ENCODE measurements at places on chromosomes 11 and 22. TPM values are rescaled to one million over a fixed set of nuclear protein-coding genes. Genes with fewer than 3 reads are reported as not detected.

DNA sequence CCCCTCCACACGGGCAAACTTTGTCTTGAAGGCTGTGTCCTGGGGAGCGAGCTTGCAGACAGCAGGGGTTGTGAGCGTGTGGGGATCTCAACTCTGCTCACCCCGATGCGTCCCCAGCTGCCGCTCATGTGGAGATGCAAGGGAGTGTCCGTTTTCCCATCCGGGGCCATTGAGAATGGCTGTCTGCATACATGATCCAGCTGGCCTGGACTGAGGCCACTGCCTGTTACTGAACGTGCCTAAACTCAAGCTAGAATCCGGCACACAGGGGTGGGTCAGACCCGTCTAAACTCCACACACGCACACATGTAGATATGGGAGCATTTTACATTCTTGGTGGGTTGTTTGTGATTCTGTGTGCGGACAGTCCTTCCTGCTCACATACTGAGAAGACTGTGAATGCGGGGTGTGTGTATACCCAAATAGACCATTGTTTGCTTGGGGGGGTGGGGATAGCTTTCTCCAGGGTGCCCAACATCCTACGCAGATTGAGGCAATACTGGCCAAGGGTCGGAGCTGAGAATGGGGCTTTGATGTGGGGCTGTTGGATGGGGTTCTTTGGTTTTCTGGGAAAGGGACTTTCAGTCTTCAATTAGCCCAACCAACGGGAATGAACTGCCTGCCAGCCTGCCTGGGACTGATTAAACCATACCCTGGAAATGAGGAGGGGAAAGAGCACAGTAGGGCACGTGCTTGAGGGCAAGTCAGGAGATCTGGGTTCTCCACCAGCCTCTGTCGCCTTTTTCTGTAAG is 60.4 kb downstream of the ST3GAL4 start:
- H3K36me3 ChIP-seq = no peaks in the 10 kb centered on the region
- peaks cover 17% of the 10 kb centered on the region for H3K4me1 ChIP-seq
- H3K4me3 ChIP-seq = peak overlapping the region; percentile 70
- H3K27ac ChIP-seq = peak overlapping the region; percentile 29

- H3K27ac ChIP-seq = no peak within 1 kb of the TSS
- H3K27me3 ChIP-seq = peaks cover 2% of the 10 kb centered on the region
- H3K4me1 ChIP-seq = no peaks in the 10 kb centered on the region
- DNase-seq = no peak
- H3K36me3 ChIP-seq = no peaks in the 10 kb centered on the region
Measured at GRCh38 chr11:6876325-6876724, at the start of gene OR10A4. TSS of gene OR10A4 (plus strand) at chr11:6876625. CDS start at chr11:6876648, 23 bp downstream.

DNA sequence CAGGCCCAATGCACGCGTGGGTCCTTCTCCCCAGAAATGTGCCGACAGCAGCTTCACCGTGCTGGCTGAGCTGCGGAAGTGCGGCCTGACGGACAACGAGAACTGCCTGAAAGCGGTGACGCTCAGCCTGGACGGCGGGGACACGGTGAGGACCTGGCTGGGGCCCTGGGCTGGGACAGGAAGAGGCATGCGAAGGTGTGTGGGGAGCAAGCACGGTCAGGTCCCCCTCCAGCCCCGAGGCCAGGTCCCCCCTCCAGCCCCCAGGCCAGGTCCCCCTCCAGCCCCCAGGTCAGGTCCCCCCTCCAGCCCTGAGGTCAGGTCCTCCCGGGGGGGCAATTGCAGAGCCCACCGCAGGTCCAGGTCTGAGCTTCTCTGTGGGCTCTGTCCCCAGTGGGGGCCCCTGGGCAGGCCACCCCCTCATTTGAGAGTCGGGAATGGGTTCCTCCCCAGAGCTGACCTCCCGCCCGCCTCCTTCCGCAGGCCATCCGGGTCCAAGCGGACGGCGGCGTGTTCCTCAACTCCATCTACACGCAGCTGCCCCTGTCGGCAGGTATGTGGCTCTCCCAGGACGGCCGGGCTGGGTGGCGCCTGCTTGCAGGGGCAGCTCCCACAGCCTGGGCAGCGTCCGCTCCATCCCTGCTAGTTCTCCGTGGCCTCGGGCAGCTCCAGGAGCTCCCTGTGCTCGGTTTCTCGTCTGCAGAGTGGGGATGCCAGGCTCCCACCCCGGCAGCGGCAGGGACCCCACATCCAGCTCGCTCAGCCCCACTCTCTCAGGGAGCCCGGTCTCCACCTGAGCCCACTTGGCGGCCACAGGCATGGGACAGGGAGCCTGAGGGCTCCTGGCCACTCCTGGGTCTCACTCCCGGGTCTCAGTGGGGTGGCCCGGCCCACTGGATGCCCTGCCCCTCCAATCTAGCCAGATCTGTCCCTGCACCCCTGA is 7.9 kb downstream of the MUC5B start:
- no peaks in the 10 kb centered on the region for H3K27me3 ChIP-seq
- no peaks in the 10 kb centered on the region for H3K36me3 ChIP-seq
- no peaks in the 10 kb centered on the region for H3K4me1 ChIP-seq
- no peak for DNase-seq

Gene CCDC116
- total RNA-seq = 0.51 TPM

Gene ARFGAP2
- 109 TPM for total RNA-seq

DNA sequence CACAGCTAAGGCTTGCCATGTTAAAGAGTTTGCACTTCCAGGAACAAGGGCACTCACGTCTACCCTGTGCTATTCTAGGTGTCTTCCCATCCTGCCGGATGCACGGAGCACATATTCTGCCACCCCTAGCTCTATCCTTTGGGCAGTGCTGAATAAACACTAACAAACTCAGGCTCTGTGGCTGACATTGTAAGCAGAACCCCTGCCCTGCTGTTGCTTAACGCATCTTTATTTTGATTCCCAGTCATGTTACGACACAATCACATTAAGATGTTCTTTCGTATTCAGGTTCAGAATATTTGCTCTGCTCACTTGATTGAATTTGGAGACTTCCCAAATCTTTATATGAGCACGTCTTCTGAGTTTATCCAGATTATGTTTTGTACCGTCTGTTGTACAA is 3.7 kb upstream of the HDHD5 start:
- H3K27me3 ChIP-seq = peaks cover 12% of the 10 kb centered on the region
- no peak overlapping the region for H3K4me3 ChIP-seq
- no peak overlapping the region for H3K27ac ChIP-seq
- peaks cover 1% of the 10 kb centered on the region for H3K36me3 ChIP-seq
- peaks cover 11% of the 10 kb centered on the region for H3K4me1 ChIP-seq
- DNase-seq = no peak

DNA sequence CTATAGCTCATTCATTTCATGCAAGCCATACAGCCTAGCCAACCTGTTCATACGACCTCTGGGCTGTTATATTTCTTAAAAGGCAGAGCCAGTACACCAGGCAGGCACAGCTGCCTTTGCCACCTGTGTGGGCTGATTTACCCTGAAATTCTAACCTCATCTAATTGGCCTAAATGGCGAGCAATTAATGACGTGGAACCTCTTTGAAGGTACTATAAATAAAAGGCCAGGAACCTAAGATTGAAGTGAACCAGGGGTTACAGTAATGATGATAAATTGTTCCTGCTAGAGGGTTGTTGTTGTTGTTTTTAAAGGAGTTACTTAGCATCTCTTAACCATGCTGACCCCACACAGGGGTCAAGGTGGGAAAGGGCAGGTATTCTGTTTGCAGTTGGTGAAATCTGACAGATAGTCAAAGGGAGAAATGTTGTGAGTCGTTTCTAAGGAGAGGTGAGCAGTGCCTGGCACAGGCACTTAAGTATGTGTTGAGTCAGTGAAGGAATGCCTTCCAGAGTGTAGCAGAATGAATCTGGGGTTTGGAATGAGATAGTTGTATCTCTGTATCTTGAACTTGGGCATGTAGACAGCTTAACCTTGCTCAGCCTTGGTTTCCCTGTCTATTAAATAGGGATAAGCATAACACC is 213.5 kb upstream of the NAV2 start:
- H3K4me3 ChIP-seq = no peak overlapping the region
- no peak for DNase-seq
- H3K27me3 ChIP-seq = peaks cover 3% of the 10 kb centered on the region
- no peaks in the 10 kb centered on the region for H3K4me1 ChIP-seq
- no peak overlapping the region for H3K27ac ChIP-seq

Gene HIC2
- total RNA-seq = 5.9 TPM

DNA sequence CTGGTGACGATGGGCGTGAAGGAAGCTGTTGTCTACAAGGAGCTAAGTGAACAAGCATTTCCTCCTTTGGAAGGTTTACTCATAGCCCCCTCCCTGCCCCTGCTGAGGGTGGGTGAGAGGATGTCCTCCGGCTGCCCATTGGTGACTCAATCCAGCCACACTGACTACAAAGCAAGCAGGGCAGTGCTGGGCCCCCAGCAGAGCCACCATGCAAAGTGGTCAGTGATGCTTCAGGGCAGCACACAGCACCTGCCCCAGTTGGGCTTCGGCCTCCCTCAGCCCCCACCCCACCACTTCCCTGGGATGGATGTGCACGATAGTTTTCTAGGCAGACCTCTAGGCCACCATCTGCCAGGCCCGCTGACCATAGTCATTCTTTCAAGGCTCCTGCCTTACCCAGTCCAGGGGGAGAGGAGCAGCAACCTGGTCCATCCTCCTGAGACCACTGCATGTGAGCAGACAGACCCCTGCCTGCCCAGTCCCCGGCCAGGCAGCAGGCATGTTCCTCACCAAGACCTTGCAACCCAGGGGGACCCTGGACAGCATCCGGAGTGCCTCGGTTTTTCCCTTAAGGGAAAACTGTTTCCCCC is 125.1 kb downstream of the BCR start:
- peaks cover 7% of the 10 kb centered on the region for H3K36me3 ChIP-seq
- no peak for DNase-seq
- no peaks in the 10 kb centered on the region for H3K27me3 ChIP-seq
- no peaks in the 10 kb centered on the region for H3K4me1 ChIP-seq

Gene JAM3
- total RNA-seq = 4.7 TPM

Gene OVCH2
- total RNA-seq = not detected

Gene FAM180B
- total RNA-seq = 0.19 TPM

Gene CALCA
- not detected for total RNA-seq

- no peak overlapping the region for H3K4me3 ChIP-seq
- H3K27ac ChIP-seq = no peak overlapping the region
- H3K36me3 ChIP-seq = peaks cover 2% of the 10 kb centered on the region
- H3K27me3 ChIP-seq = peaks cover 24% of the 10 kb centered on the region
- peaks cover 41% of the 10 kb centered on the region for H3K4me1 ChIP-seq
Measured at GRCh38 chr11:10444725-10445315, 10.2 kb upstream of the AMPD3 start.

Gene KRTAP5-7
- not detected for total RNA-seq

GRCh38 chr11:57815877-57816276 is 54.3 kb downstream of the CTNND1 start:
- H3K4me1 ChIP-seq = peaks cover 16% of the 10 kb centered on the region
- DNase-seq = no peak
- H3K27ac ChIP-seq = peak overlapping the region; percentile 48

DNA sequence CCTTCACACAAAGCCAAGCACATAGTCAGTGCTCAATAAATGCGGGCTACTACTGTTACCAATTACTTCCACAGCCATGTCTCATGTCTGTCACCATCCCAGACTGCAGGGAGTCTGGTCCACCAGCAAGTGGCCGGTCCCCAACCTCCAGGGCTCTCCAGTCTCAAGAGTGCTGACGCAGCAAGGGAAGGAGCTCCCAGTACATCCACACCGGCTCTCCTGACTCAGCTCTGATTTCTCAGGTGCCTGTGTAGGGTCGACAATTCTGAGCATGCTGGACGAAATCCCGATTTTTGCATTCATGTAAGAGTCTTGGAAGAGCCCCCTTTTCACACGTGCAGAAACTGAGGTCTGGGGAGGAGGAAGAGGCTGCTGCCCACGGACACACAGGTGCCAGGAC is 10.3 kb upstream of the NEFH start:
- no peaks in the 10 kb centered on the region for H3K36me3 ChIP-seq
- peak overlapping the region; percentile 75 for H3K4me3 ChIP-seq
- H3K4me1 ChIP-seq = peaks cover 4% of the 10 kb centered on the region
- H3K27me3 ChIP-seq = peaks cover 19% of the 10 kb centered on the region
- DNase-seq = no peak

GRCh38 chr22:31206896-31207687 is 5.0 kb upstream of the LIMK2 start:
- H3K27ac ChIP-seq = no peak overlapping the region
- peaks cover 13% of the 10 kb centered on the region for H3K36me3 ChIP-seq
- no peaks in the 10 kb centered on the region for H3K27me3 ChIP-seq
- no peak overlapping the region for H3K4me3 ChIP-seq
- DNase-seq = no peak

GRCh38 chr11:68503251-68503687 is 42.7 kb downstream of the PPP6R3 start:
- H3K27ac ChIP-seq = no peak overlapping the region
- no peak for DNase-seq
- no peak overlapping the region for H3K4me3 ChIP-seq
- H3K36me3 ChIP-seq = peaks cover 13% of the 10 kb centered on the region

GRCh38 chr11:83823461-83824025 is 537.4 kb upstream of the CCDC90B start:
- H3K4me1 ChIP-seq = no peaks in the 10 kb centered on the region
- no peaks in the 10 kb centered on the region for H3K36me3 ChIP-seq
- no peak for DNase-seq
- H3K27ac ChIP-seq = no peak overlapping the region
- no peak overlapping the region for H3K4me3 ChIP-seq
- no peaks in the 10 kb centered on the region for H3K27me3 ChIP-seq

DNA sequence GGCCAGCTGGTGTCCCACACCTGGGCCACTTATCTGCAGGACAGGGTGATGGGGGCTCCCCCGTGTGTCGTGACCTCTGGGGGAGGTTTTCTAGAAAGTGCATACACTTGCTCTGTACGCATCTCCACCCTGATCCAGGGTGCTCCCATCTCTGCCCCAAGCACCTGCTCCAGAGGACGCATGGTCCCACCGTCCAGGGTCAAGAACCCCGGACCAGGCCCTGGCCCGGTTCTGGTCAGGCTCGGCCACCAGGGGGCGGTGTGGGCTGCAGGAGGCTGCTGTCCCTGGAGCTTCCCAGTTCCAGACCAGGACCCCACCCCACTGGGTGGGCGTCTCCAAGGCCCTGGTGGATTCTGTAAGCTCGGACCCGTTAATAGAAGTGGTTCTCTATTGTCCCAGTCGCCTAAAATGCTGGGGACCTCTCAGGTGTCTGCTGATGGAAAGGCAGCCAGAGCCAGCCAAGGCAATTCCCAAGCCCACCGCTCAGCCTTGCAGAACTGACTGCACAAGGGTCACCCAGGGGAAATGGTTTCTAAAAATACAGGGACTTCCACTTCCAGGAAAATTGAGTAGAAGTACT is 34.7 kb upstream of the SEPTIN5 start:
- H3K27me3 ChIP-seq = peaks cover 20% of the 10 kb centered on the region
- H3K36me3 ChIP-seq = no peaks in the 10 kb centered on the region
- H3K4me3 ChIP-seq = no peak overlapping the region
- peak; percentile 82 for DNase-seq

- no peaks in the 10 kb centered on the region for H3K27me3 ChIP-seq
- H3K4me1 ChIP-seq = peaks cover 17% of the 10 kb centered on the region
- no peak overlapping the region for H3K27ac ChIP-seq
- no peak overlapping the region for H3K4me3 ChIP-seq
Measured at GRCh38 chr11:2462986-2463765, 18.4 kb downstream of the KCNQ1 start.

- no peak for DNase-seq
- H3K27ac ChIP-seq = peak overlapping the region; percentile 66
- peaks cover 6% of the 10 kb centered on the region for H3K27me3 ChIP-seq
Measured at GRCh38 chr11:109986488-109986887, 106.7 kb upstream of the ZC3H12C start.

- H3K4me3 ChIP-seq = no peak overlapping the region
- DNase-seq = no peak
- H3K27ac ChIP-seq = no peak overlapping the region
- no peaks in the 10 kb centered on the region for H3K4me1 ChIP-seq
- H3K27me3 ChIP-seq = no peaks in the 10 kb centered on the region
Measured at GRCh38 chr11:16335236-16335962, 20.9 kb downstream of the SOX6 start.

Gene P2RX3
- total RNA-seq = not detected

Gene SORL1
- total RNA-seq = 28.4 TPM

Data from activated CD4-positive, alpha-beta T cell treated with anti-CD3 and anti-CD28 coated beads, Interleukin-2, amount 10 ng/mL, durations not matched to agents 24 days and 14 days (primary cell).